ENCODE measurements at places on chromosomes 3 and 15.

DNA sequence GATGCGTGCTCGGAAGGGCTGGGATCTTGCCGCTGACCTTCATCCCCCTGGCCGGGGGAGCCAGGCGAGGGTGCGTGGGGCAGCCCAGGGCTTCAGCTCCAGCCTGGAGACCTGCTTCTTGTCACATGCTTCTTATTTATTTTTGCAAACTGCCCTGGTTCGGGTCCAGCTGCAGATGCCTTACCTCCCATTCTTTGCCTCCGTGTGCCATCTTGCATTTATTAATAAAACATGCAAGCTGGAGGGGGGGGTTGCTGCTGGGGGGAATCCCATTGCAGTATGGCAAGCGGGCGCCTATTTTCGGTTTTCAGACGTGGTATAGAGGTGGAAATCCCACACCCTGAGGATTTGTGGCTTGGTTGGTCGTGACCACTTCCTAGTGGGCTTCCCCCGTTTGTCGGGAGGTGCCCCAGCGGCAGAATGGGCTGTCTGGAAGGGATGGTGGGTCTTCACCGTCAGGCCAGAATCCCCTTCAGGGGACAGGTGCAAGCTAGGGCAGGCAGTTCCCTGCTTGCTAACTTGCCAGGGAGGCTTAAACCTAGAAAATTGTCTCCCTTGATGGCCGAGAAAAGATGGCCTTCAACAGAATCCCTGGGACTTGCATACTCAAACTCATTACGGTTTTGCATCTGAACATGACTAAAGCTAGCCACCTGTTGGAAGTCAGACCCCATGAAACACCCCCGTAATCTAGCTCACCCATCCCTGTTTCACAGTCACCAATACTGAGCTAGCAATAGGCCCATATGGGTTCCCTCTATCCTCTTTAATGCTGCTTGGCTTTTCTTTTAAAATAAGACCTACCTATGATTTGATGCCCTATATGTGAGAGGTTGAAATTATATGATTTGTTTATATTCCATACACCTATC, 569 bp downstream of the TMEM266 start:
- DNase-seq: no peak

DNA sequence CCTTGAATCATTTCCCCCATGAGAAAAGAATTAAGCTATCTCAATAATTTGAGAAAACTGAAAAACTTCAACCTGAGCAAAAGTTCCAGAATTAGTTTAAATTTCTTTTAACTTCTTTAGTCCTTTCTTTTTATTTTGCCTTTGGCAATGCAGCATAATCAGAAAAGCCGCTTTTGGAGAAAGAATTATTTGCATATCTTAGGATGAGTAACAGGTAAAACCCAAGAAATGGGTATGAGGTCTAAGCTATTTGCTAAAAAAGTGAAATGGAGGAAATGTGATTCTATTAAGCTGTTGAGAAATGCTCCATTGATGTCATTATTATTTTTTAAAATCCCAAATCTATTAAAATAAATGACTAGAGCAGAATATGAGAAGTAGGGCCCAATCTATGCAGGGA, 1238.3 kb upstream of the GBE1 start:
- no peak for DNase-seq

- peak; percentile 67 for DNase-seq
These were observed 221.2 kb downstream of the SQOR start for GRCh38 chr15:45855907-45856579.

DNA sequence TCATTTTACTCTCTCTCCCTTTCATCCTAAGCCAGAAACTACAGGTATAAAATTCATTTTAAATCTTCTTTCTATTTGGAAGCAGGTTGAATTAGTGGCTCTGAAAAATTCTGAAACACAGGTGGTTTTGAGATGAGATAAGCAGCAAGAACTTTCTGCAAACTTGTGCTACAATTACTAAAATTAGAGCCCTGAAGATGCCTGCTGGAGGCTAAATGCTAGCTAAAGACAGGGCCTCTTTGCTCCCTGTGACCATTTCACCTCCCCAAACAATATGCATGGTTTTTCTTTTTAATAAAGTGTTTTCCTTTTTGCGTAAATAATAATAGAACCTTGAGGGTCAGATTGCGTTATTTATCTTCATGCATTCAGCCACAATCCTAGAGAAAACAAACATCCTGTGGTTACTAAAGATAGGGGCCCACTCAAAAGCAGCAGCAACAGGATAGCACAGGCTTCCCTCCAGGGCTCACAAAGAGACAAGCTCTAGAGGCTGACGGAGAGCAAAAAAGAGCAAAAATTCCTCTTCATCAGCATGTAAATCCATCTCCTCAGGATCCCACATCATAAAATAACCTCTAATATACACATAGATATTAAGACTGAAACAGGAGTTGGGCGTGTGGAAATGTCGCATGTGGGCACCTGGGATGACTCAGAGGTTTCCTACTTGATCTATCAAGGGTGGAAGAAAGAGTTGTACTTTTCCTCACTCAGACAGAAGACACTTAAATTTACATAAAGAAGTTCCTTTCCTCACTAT, 26.5 kb upstream of the CP start:
- DNase-seq: no peak

DNA sequence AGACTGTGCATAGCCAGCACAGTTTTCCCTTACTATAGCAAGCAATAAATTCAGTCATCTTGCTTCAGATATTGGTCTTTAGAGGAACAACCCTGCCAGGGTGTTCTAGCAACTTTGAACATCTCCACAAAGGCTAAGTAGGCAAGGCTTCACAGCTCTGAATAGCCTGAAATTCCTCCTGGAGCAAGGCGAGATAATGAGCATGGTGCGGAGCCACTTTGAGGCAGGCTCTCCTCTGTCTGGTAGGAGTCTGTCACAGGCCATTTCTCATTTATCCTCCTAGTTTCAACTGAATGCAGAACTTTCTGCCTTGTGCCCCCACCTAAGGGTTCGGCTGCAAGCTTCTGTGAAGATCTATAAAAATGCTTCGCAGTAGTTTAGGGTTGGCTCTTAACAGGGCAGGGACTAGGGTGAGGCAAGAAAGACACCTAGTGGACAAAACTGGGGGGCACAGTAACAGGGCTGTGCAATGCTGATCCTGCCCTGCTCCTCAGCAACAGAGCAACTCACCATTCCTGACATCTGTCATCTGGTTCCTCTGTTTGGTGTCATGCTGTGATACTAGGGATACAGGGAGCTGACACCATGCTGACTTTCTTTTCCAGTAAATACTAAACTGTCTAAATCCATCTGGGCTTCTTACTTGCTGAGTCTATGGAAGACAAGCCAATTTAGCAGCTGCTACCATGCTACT, 16.6 kb upstream of the EHHADH start:
- DNase-seq: no peak

DNA sequence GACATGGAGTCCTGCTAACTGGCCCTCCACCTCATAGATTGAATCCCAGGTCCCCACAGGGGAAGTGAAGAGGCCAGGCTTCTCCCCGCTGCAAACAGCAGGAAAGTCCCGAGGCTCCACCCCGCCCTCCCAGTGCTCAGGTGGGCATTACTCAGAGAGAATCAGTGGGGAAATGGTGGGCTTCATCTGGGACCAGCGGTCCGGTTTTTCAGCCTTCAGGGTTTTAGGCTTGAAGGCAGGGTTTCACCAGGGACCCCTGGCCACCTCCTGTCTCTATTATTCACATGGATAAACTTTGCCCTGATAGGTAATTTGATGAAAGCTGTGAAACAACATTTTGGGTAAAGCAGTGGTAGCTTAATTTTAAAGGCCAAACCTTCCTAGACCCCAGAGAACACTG, 31.3 kb downstream of the MKRN3 start:
- DNase-seq: no peak

DNA sequence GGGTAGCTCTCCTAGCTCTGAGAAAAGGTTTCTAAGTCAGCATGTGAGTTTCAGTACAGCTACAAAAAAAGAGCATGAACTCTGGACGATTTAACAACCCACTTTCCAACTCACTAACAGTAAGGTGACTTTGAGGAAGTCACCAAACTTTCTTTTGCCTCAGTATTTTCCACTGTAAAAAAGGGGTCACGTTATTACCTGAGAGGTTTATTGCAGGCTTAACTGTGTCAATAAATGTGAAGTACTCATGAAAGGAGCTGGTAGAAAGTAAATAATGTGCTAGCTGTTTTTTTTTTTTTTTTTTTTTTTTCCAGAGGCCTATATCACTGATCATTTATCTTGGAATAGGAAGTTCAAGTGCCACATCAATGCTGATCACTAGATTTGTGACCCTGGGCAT, 89.3 kb downstream of the PLSCR2 start:
- no peak for DNase-seq

- no peak for DNase-seq
These were observed 16.5 kb downstream of the PIF1 start for GRCh38 chr15:64808785-64809453.

- no peak for DNase-seq
These were observed 581.7 kb upstream of the CFAP20DC start for GRCh38 chr3:59631482-59631881.

GRCh38 chr3:2247831-2248230, 149.2 kb downstream of the CNTN4 start:
- no peak for DNase-seq

- no peak for DNase-seq
These were observed 152.5 kb downstream of the MEX3B start for GRCh38 chr15:81893182-81893835.

DNA sequence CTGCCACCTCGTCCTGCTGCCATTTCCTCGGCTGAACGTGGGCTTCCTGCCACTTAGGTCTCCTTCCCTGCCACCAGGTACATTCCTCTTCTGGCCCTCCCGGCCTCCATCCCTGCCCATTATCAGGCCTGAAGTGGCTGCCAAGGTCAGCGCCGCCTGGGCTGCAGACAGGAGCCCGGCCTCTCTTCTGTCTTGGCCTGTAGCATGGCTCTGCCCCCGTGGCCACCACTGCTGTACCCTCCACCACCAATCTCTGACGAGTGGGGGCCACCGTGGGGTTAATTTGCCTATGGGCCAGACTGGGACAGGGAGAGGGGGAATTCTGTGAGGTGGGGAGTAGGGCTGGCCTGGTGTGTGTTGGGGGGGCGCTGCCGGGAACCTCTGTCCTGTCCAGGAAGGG, 2.0 kb upstream of the BAHD1 start:
- no peak for DNase-seq

DNA sequence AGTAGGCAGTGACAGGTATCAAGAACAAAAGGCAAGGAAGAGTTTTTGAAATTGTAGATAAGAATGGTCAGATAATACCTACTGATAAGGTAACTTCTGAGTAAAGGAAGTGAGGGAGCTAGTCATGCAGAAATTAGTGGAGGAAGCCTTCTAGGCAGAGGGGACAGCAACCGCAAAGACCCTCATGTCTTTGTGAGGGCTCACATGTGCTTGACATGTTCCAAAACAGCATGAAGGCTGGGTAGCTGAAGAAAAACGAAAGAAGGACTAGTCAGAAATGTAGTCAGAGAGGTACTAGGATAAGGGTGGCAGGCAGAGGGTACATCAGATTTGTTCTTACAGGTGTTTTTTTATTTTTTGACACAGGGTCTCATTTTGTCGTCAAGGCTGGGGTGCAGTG, 5.3 kb downstream of the SIN3A start:
- no peak for DNase-seq

GRCh38 chr3:13192471-13193213, 119.4 kb upstream of the IQSEC1 start:
- DNase-seq: no peak

DNA sequence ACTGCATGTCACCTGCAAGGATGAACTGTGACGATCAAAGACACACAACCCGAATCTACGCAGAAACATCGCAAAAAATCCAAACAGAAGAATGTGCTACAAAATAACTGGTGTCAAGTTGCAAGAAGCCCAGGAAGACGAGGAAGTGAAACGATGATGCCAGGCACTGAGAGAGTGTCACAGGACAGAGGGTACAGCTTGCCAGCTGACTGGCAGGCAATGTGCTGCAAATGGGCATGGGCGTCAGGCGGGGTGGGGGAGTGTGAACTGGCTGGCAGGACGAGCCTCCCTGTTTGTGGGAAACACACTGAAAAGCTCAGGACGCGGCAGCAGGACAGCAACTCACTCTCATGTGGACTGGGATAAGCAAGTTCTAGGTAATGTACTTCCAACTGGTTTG, 28.9 kb upstream of the OCA2 start:
- DNase-seq: no peak

GRCh38 chr15:64596701-64597476, 136.5 kb downstream of the ZNF609 start:
- no peak for DNase-seq

DNA sequence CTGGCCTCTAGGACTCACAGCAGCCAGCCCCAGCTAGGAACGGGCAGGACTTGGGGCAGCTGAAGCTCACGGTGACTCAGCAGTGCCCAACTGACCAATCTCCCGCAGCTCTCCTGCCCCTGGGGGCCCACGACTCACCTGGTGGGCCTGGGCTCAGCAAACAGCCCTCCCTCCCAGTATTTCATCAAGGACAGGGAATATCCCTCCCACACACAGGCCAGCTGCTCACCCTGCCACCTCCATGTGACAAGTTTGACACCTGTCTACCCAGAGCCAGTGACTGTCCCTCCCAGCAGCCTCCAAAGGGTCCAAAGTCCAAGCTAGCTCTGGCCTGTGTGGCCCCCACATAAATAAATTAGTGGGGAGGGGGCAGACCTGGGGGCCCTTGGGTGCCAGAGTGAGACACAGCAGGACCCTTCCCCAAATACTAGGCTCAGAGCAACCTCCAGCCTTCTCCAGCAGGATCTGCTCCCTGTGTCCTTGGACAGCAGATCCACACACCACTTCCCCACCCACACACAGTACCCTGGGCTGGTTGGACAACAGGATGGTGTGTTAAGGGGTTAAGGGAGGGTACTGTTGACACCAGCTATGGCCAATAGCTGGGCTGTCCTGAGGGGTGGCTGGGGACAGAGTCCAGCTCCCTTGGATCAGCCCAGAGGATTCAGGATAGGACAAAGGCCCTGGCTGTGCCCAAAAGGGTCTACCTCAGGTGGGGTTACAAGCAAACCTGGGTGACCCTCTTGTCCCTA, 4.3 kb downstream of the GNAT1 start:
- no peak for DNase-seq

- DNase-seq: no peak
These were observed 151.5 kb downstream of the LRRK1 start for GRCh38 chr15:101070502-101071273.
